ENCODE measurements at places on chromosomes 11 and 22.

DNA sequence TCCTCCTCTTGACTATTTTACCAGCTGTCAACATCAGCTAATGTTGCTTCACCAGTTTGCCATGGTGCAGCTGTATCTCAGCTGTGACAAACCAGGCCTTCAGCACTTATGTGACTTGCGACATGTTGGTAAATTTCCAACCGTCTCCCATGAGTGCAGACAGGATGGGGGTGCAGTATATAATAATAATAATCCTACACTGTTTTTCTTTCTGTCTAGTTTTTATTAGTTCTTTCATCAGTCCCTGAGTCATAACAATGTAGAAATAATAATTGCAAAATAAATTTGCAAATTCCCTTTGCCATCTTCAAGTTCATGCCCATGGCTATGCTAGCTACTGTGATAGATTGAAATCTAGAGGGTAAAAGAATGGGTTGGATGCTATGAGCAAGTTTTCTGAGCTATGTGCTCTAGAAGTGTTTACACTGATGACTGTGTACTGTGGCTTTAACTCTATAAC is 4.9 kb downstream of the MMP13 start:
- DNase-seq = no peak

- DNase-seq = no peak
Measured at GRCh38 chr11:13698132-13698531, 29.7 kb downstream of the FAR1 start.

DNA sequence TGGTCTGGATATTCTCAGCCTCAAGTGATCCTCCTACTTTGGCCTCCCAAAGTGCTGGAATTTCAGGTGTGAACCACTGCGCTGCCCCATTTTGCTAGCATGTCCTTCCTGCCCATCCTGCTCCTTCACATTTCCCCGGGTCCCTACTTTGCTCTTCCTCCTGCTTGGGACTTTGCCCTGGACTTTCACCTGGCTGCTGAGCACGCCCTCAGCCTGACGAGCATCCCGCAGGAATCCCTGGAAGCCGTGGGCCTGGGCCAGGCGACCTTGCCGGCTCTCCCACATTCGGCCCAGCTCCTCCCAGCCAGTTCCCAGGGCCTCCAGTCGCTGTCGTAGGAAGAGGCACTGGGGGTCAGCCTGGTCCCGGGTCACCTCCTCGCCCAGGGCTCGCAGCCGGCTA is 22.6 kb upstream of the RBM4B start:
- no peak for DNase-seq

DNA sequence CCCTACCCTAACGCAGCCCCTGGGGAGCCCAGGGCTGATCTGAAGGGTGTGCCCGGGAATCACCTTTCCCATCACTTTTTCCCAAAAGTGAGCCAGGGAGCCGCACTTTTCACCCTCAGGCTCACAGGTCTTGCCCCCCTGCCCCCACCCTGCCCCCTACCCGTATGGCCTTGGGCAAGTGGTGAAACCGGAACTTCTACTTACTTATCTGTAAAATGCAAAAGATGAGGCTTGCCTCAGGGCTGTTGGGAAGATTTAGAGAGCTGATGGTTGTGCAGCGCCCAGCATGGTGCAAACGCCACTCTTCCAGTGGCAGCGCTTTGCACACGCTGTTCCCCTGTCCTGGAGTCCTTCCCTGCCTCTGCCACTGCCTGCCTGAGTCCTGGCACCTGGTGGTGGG is 8.0 kb downstream of the SYT12 start:
- DNase-seq = no peak

- no peak for DNase-seq
Measured at GRCh38 chr11:122248939-122249338, 132.9 kb upstream of the BLID start.

DNA sequence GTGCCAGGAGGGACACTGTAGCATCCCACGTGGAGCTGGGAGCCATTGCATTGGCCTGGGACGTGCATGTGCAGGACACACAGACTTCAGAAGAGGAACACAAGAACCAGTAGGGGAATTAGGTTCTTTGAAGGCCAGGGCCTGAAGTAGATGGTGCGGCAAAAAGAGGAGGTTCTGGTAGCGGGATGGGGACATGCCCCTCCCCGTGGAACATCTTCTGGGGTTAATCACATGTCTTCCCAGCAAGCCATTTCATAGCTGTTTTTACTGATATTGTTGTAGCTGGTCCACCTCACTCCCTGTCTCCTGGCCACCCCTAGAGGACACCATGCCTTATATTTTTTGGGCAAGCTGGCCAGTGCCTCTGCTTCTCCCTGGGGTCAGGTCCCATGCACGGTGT is 74.3 kb downstream of the SCN3B start:
- no peak for DNase-seq

DNA sequence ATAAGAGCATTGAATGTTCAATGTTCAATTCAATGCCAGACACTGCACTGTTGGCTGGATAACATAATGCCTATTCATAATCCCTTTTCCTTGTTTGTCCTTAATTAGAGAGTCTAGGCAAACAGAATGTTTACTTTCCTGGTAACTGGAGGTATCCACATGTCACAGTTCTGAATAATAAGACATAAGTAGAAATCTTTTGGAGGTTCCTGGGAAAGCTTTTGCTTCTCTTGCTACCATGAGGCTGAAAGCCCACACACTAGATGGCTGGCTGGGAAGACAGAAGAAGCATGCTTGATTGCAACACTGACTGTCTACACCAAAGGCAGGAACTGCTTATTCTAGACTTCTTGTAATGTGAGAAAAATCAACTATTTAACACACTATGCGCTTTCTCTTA is 79.5 kb downstream of the GAB2 start:
- DNase-seq = peak; percentile 42

DNA sequence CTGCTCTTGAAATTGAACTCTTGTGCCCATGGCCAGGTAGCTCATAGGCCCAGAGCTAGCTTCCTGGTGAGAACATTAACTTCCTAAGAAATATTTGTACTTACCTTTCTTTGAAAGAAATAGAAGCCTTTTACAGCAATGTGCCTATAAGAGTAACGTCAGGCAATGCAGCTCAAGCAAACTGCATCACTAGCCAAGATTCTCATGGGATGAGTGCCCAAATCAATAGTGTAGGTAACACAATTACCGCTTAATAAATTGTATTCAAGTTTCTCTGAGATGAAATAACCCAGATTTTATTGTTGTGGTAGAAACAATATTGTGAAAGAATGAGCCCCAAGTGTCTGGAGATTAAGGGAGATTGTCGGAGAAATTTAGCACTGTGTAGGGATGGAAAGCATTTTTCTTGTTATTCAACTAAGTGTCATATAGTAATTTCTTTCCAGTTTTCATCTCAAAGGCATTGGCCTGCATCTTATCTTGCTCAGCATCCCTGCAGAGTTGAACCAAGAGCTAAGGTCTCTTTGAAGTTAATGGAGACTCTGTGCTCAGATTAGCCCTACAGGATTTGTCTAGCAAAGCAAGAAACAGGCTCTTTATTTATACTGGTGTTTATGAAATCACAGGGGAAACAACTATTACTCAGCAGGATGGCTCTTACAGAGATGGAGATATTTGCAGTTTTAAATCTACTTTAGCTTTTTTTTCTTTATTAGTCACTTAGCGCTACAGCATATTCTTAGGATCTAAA is 321.0 kb upstream of the PDGFD start:
- DNase-seq = no peak

GRCh38 chr11:85685125-85685819 is 723 bp downstream of the CCDC89 start:
- no peak for DNase-seq
